ENCODE measurements at places on chromosomes 6 and 20. TPM values are rescaled to one million over a fixed set of nuclear protein-coding genes. Genes with fewer than 3 reads are reported as not detected.

The SPO11 gene
- total RNA-seq, result not detected

The NFYA gene
- 35.5 TPM for total RNA-seq

The NOX3 gene
- total RNA-seq, result not detected

The CD24 gene
- total RNA-seq, result 2,327 TPM

The HFE gene
- 1.6 TPM for total RNA-seq

The ENPP5 gene
- 7.8 TPM for total RNA-seq

The RHAG gene
- not detected for total RNA-seq

The MYL9 gene
- 193 TPM for total RNA-seq

The RCAN2 gene
- total RNA-seq, result 8.1 TPM

The TMEM244 gene
- not detected for total RNA-seq

The PXT1 gene
- not detected for total RNA-seq

The AP5S1 gene
- total RNA-seq, result 3.4 TPM

The MPIG6B gene
- not detected for total RNA-seq

The MUCL3 gene
- total RNA-seq, result 0.37 TPM

The SLC17A2 gene
- not detected for total RNA-seq

The DEFB124 gene
- total RNA-seq, result not detected

The COX4I2 gene
- total RNA-seq, result not detected

The TGM3 gene
- total RNA-seq, result not detected

The MARCKS gene
- 111 TPM for total RNA-seq

The ESR1 gene
- 0.17 TPM for total RNA-seq

The TMEM217 gene
- 0.60 TPM for total RNA-seq

All from H1 (cell line).